ENCODE measurements at places on chromosomes 1 and 21. TPM values are rescaled to one million over a fixed set of nuclear protein-coding genes. Genes with fewer than 3 reads are reported as not detected.

- no peak for DNase-seq
These were observed 1.2 kb downstream of the GBP6 start for GRCh38 chr1:89364954-89365550.

Gene PLPPR5
- not detected for total RNA-seq

DNA sequence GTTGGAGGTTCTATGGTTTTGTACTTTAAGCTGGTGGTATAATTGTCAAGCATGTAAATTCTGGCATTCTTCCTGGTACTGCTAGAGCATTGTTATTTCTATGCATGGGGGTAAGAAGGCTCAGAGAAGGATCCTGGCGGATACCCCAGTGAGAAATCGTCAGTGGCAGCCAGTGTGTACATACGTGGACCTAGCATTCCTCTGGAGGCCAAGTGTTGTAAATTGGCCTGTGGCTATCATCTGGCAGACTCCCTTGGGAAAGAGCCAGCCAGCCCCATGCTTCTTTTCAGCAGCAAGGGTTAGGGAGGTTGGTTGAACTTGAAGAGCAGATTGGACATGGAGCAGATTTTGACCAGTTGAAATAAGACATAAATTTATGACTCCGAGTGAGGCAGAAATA is 5.2 kb upstream of the AGO3 start:
- DNase-seq, result no peak

Gene WNT3A
- not detected for total RNA-seq

DNA sequence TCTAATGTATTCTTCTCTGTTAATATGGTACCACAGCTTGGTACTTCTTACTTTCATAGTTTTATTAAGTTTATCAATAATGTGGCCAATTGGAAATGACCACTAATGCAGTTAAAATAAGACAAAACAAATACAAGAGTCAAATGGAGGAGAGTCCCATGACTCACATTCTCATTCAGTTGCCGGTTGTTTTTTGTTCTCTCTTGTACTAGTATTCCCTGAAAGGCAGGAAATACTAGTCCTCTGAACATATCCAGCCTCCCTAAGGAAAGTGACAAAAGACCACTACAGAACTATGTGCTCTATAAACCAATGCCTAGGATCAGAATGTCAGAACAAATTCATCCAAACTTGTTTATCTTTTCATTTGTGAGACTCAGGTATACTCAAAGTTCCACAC is 165.2 kb upstream of the SAMSN1 start:
- no peak for DNase-seq

GRCh38 chr1:155507945-155508344 is 54.7 kb downstream of the ASH1L start:
- DNase-seq, result no peak

DNA sequence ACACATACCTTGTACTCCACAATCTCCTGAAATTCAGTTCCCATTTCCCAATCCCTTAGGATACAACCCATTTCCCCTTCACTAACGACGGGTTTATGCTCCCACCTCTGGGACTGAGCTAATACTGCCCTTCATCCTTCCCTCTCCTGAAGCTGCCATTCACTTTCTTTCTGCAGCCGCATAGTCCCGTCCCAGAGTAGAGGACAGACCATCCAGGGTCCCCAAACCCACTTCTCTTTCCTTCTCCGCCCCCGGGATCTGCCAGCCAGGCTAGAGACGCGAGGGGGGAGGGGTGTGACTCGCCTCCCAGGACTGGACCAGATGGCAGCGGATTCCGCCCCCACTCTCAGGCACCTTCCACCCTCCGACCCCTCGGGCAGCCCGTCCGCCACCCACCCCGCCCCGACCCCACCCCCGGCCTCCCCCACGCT is 679 bp downstream of the ABL2 start:
- peak; percentile 61 for DNase-seq

DNA sequence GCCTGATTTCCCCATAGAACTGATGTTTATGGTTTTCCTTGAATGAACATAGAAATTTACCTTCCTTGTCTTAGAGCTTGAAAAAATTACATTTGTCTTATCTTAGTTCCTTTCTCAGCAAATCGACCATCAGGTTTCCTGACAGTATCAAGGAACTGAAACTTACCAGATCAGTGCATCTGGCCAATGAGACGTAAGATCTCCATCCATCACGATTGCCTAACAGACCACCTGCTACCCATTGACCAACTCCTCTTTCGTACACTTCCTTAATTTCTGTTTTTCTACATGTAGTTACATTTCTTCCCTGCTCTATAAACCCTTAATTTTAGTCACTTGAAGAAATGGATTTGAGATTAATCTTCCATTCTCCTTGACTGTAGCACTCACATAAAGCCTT is 57.4 kb upstream of the TMPRSS15 start:
- no peak for DNase-seq

GRCh38 chr1:153119491-153119971 is 6.2 kb upstream of the SPRR2F start:
- DNase-seq, result no peak

Gene KPRP
- total RNA-seq, result not detected

Gene NUP210L
- total RNA-seq, result not detected

DNA sequence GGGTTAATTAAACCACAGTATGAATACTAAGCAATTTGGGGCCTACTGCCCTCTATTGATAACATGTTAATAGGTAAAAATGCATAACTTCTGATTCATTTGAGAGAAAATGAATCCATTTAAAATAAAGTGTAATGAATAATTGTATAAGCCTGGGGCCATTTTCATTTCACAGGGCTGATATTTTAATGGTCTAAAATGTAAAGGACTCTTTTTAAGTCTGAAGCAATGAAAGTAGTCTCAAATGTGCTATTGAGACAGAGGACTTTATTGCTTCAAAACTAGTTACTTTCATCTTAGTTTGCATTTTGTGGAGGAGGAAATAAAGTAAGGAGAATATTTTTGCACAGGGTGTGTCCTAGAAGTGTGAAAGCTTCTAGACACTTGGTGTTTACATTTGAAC is 155.4 kb downstream of the TLR5 start:
- no peak for DNase-seq

DNA sequence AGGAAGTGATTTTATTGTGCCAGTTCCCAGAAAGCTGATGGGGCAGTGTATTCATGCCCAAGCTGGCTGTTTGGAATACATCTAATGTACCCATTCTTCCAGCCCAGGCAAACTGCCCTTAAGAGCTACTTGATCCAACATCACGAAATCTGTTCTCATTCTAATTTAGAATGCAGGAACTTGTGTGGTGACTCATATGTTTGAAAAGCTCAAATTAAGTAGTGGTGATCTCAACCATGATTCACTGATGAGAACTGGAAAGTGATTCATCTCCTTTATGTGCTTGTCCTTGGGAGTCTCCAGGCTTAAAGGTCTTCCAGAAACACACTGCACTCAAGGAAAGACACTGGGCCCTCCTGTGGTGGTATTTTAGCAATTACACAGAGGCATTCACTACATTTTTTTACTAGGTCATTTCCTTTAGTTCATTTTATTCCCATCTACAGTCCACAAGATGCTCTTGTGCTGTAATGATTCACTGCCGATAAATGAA is 65.4 kb downstream of the RPE65 start:
- DNase-seq, result peak; percentile 67

Gene CTTNBP2NL
- total RNA-seq, result 48.9 TPM

- DNase-seq, result no peak
These were observed 5.1 kb upstream of the OLFML2B start for GRCh38 chr1:162028726-162029125.

DNA sequence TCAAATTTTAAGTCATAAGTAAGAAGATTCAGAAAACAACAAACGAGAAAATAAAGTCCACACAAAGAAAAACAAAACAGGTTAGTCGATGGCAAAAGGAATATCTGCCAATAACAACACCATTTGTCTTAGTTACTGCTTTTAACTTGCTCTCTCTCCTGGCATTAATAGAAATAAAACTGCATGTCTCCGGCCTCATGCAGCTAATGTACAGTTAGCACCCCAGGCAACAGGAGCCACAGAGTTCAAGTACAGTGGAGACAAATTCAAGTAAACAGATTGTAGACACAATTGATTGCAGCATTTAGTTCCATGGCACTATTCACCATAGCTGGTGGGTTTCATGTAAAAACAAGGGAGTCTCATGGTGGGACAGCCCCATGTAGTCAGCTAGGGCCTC is 33.5 kb downstream of the SUSD4 start:
- no peak for DNase-seq

- peak; percentile 14 for DNase-seq
These were observed 37.1 kb upstream of the KANK4 start for GRCh38 chr1:62356257-62356835.

GRCh38 chr21:44885615-44886014 is 12.1 kb upstream of the PTTG1IP start:
- DNase-seq, result no peak

DNA sequence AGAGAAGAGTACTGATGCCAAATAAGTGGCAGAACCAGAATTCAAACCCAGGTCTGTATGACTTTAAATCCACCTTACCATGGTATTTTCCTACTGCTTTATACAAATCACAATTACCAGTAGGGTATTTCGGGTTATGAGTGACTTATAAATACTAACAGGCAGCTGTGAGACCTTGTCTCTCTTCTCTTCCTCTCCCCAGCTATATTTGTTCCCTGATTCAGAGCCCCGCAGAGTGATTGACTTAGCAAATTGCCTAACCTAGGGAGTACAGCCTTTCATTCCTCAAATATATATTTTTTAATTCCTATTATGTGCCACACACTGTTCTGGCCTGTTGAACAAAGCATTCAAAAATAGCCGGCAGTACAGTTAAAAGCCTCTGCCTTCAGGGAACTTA is 168.0 kb downstream of the CLEC20A start:
- DNase-seq, result no peak

DNA sequence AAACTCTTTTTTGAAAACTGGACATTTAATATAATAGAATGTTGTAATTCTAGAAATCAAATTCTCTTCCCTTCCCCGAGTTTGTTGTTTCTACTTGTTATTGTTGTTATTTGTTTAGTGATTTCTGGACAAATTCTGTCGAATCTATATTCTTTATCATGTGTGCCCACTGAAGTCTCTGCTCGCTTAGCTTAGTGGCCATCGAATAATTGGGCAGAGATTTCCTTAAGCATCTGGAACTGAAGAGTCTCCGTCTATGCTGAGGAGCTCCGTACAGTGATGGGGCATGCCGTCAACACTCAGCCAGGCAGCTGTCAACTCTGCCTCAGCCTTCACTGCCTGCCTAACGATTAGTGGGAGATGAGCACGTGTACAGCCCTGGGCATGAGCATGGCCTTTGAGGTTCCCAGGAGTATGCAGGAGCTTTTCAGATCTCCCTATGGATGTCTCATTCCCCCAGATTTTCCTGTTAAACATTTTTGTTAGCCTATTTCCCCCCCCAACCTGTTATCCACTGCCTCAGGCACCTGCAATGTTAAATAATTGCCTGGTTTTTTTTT is 66.8 kb downstream of the SLX9 start:
- no peak for DNase-seq

Gene FCRL2
- total RNA-seq, result 0.47 TPM

Gene ST6GALNAC3
- total RNA-seq, result 0.93 TPM

DNA sequence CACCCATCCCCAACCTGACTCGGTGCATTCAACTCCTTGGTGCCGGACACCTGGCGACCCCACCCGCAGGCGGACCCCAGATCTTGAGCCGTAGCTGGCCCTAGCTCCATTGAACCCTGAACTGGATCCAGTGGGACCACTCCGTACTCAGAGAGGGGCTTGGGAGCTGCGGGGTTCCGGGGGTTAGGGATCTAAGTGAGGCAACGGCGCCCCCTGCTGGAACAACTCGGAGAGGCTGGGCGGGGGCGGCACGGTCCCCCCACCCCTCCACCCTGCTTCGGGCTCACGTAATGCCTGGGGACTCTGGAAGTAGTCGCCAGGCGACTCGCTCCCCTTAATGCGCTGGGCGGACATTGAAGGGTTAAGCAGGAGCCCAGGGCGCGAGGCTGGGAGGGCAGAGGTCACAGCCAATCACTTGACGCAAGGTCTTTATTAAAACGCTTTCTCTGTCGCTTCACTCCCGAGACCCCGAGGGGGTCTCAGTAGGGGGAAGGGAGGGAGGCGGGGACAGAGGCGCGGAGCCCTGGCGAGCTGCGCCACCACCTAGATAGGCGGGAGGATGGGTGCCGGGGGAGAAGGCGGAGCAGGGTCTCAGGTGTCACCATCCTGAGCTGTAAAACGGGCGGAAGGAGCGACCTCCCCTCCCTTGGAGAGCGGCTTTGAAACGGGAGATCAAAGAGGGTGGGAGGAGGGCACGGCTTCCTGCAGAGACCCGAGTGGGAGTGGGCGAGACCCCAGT is 704 bp upstream of the CRABP2 start:
- peak; percentile 72 for DNase-seq

Gene CD1E
- not detected for total RNA-seq

DNA sequence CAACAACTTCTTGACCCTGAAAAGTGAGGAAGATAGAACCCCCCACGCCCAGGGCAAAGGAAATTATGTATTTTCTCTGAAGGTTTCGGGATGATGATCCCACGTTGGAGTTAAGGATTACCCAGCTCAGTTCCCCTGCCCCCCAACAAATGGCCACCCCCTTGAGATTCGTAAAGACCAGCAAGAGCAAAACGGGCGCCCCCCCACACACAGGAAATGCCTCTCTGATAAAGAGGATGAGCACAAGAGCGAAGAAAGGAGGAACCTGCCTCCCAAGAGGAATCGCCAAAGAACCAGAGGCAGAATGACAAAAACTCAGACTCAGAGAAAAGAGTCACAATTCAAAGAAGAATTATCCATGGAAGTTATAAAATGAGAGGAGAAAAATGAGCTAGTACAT is 576.9 kb downstream of the MATN1 start:
- DNase-seq, result no peak

GRCh38 chr1:1927751-1928150 is 8.7 kb upstream of the TMEM52 start:
- no peak for DNase-seq

DNA sequence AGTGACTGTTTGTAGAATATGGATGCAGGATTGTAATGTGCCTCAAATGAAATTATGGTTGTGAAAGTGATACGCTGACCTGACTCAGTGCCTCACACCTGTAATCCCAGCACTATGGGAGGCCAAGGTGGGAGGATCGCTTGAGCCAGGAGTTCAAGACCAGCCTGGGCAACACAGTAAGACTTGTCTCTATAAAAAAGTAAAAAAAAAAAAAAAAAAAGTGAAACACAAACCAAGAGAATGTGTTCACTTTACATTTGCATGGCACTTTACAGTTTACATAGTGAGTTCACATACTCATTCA is 2.0 kb downstream of the CAPN2 start:
- DNase-seq, result no peak

GRCh38 chr1:6456800-6457466 is 9.0 kb downstream of the TNFRSF25 start:
- DNase-seq, result no peak

GRCh38 chr21:39388038-39388810 is 39.3 kb upstream of the HMGN1 start:
- peak; percentile 91 for DNase-seq

Gene ZNF648
- 0.17 TPM for total RNA-seq

GRCh38 chr1:200624679-200625335 is 4.3 kb upstream of the KIF14 start:
- no peak for DNase-seq

- DNase-seq, result peak; percentile 35
These were observed 734 bp downstream of the CDK18 start for GRCh38 chr1:205505076-205505729.

- no peak for DNase-seq
These were observed 28.9 kb upstream of the H3-3A start for GRCh38 chr1:226033582-226033981.

Measured in Calu3 (cell line).